ENCODE measurements at places on chromosomes 16 and 17.

- no peak for DNase-seq
These were observed 13.8 kb upstream of the SLC5A10 start for GRCh38 chr17:18937981-18938691.

DNA sequence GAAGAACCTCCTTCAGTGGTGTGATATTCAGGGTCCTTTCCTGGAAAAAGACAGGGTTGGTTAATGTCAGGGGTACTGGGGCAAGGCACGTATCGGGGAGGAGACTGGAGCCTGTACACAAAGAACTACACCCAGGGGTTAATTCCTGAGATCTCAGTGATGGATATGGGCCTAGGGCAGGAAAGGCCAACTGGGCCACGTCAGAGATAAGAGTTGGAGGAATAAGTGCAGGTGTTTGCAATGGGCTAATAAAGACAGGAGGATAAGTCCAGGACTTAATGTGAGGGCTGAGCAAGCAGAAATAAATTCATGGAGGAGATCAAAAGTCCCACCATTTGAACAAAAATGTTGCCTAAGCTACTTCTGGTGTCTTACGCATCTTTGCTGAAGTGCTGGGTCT is 10.4 kb upstream of the HERPUD1 start:
- no peak for DNase-seq

- no peak for DNase-seq
These were observed 365.2 kb downstream of the C16orf95 start for GRCh38 chr16:86951831-86952598.

GRCh38 chr16:53092284-53092683 is 37.5 kb downstream of the CHD9 start:
- DNase-seq, result no peak

DNA sequence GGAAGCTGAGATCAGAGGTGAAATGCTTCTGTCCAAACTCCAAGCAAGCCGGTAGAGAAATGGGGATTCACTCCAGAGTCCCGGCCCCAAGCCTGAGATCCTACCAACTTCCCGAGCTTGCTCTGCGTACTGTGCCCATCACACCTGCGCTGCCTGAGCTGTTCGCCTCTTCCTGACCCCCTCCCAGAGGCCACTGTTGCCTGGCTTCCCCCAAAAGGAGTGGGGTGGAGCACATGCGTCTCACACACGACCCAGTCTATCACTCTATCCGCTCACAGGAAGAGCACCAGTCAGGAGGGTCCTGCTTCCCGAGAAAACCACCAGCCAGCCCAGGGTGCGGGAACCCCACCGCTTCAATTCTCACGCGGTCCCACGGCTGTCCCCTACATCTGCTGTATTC is 13.5 kb upstream of the C16orf95 start:
- no peak for DNase-seq

DNA sequence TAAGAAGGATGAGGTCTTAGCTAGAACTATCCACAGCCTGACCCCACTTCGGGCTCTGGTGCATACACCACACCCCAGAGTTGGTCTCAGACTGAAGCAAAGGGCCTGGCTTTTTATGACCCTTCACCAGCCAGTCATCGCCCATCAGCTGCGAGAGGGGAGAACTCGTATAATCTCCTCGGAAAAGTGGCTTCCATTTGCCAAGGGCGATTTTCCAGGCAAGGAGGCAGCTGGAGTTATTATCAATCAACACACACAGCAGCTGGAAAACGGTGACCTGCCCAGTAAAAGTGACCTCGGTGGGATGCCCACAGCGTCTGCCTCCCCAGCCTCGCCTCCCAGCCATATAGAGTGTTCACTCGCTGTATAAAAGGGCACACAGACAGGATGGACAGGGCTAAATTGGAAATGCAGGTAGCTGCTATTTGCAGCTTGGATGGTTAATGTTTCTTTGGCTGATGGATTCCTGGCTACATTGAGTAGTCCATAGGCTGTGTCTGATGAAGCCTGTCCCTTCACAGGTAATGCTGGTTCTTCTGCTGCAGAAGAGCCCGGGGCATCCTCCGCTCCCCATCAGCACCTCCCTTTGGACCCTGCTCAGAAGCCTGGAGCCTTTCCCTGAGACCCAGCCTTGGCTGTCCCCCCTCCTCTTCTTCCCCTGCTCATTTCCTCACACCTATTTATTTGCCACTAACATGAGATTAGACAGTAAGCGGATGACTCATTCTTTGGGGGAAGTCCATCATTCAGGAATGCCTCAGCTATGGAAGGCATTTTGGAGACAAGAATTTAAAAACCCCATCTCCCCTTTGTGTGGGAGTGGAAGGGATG is 45.7 kb downstream of the TMEM186 start:
- no peak for DNase-seq

- DNase-seq, result no peak
These were observed 55.5 kb downstream of the SNX11 start for GRCh38 chr17:48162946-48163506.

All from stimulated activated CD4-positive, alpha-beta T cell treated with anti-CD3 and anti-CD28 coated beads, Interleukin-15, amount 100 ng/mL, for 1 hour (primary cell).